ENCODE measurements at places on chromosomes 6 and 20. TPM values are rescaled to one million over a fixed set of nuclear protein-coding genes. Genes with fewer than 3 reads are reported as not detected.

Gene TDRD6
- total RNA-seq: 0.04 TPM

Gene HEY2
- total RNA-seq: 1.1 TPM

Gene SOX4
- 95.9 TPM for total RNA-seq

Gene SLC22A1
- 1.1 TPM for total RNA-seq

Gene ISM1
- not detected for total RNA-seq

Gene THBS2
- total RNA-seq: 0.45 TPM

Gene COQ3
- 11.3 TPM for total RNA-seq

Measured in endodermal cell (in vitro differentiated cells).